ENCODE measurements at places on chromosomes 1 and 21.

DNA sequence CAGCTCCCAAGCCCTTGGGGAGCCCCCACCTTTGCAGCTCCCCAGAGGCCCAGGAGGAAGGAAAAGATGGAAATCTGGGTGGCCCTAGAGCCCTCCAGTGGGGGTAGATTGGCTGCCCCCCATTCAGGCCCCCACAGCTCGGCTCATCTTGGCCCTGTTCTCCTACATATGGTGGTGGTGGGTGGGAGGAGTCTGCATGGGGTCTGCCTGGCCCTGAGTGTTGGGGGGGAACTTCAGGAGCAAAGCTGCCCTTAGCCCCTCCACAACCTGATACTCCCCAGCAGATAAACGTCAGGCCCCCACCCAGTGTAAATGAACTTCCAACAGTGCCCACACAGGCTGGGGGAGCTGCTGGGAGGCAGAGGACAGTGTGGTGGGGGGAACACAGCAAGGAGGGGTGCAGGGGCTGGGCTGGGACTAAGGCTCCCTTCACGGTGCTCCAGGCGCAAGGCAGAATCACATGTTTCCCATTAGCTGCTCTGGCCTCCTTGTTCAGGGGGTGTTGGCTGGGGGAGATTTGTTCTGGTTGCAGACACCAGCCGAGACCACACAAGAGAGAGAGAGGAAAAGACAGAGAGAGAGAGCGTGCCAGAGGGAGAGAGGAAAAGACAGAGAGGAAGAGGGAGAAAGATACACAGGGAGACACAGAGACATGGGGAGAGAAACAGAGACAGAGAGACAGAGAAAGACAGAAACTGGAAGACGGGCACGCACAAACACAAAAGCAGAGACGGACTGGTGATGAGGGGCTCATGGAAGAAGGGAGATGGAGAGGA lies 42.6 kb downstream of the AHDC1 start:
- no peak for DNase-seq

DNA sequence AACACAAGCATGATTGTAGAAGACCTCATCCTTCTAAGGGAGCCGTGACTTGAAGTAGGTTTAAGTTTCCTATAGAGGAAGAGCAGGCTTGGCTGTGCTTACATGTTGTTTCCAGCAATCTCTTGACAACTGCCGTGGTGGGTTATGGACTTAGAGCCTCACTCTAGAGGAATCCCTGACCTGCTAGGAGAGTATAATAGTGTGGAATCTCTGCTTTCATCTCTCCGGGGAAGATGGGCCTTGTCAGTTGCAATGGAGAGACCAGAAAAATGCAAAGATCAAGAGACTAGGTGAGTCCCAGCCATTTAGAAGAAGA lies 137.6 kb downstream of the MIS18A start:
- DNase-seq: no peak

DNA sequence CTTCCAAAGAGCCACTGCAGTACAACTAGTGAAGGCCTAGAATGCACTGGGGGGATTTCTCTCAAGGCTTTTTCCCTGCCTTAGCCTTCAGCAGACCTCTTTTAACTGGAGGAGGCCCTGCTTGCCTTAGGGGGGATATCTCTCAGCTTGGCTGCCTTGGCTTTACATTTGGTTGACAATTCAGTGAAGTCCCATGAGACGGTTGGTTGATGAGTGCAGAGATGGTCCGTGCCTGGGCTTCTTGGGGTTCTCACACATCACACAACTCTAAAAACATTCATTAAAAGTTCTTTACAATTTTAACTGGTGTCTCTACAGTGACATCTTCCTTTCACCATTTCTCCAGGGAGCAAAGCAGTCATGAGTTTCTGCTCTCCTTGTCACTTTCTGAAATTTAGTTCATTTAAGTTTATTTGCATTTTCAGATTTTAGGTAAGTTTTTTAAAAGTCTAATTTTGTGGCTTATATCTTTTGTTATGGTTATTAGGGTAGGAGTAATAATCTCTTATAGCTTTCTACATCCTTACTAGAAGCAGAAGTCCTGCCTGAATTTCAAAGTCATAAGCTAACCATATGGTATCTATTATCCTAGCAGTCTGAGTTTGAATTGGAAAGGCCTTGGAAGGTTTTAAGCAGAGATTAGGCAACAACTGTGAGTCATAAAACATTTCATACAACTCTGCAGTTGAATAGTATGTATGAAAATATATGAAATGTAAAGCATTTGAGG lies 487.6 kb downstream of the DPYD start:
- DNase-seq: no peak

- DNase-seq: no peak
Observed at GRCh38 chr21:44881198-44881872, 7.8 kb upstream of the PTTG1IP start.
